ENCODE measurements at places on chromosomes 2 and 18.
A peak's percentile ranks its signal among the peaks of the same experiment; 100 is the strongest.

- DNase-seq: no peak
These were observed 3.0 kb downstream of the PIKFYVE start for GRCh38 chr2:208269091-208269490.

DNA sequence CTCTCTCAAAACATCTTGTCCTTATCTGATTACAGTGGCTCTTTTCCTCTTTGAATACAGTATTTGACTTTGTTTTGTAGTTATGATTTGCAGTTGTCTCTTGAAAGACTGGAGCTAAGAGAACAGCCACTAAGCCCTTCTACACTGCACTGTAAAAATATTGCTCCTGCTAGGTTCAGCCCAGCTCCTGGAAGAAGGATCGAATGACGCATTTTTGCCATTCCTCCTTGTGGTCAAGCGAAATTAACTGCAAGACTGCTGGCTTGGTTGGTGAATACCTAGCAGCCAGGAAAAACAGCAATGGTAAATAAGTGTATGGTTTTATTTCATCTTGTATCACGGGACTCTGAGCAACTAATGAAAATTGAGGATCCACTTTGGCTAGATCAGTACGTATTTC, 407.8 kb upstream of the CDH2 start:
- DNase-seq: no peak

DNA sequence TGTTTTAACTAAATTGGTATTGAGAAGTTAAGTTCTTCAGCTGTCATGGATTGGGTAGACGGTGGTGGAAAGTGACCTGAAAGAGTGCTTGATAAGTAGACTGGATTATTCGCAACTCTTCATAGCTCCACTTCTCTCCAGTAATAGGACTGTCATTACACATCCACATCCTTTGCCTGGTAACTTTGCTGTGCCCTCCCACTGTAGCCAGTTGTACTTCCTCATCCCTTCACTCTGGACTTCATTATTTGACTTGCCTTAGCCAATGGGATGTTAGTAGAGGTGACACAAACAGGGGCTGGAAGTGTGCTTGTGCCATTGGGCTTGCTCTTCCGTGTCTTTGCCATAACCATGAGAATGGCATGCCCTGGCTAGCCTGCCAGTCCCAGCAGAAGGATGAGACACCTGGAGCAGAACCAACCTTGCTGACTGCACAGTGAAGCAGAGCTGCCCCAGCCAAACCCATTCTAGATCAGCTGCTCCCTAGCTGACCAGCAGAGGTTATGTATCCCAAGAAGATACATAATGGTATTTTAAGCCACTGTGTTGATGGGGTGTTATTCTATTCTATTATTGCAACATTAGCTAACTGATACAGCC, 16.9 kb downstream of the QPCT start:
- no peak for DNase-seq

DNA sequence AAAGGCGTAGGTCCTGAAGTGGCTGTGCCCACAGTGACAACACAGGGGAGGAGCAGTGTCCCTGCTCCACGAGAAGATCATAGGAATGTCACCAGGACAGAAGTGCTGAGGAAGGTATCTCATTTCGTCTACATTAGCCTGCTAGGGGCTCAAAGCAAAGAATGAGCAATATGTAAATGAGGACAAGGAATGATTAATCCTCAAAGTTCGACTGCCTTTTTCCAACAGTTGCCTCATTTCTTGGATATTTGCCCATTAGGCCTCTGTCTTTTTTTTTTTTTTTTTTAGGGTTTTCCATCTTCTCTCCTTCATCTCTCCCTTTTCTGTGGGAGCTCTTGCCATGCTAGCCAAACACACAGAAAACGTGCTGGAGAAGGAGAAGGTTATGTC, 105.2 kb upstream of the ARHGAP28 start:
- DNase-seq: no peak

DNA sequence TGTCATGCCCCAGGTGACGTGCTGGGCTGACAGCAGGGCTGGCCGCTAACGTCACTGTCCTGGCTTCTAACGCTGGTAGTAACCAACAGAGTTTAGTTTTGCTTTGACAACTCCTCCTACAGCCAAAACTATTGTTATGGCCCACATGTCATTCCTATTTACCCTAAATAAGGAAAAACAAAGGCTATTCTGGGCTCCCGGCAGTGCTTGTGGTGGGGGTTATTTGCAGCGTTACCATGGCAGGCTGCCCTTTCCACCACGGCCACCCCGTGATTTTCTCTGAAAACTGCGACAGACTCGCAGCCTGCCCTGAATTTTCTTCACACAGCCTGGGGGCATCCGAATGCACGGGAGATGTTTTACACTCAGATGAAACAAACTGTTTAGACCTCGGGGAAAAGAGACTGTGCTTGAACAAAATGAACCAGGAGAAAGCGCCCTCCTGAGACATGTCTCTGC, 115.2 kb downstream of the FAM210A start:
- DNase-seq: peak; percentile 77

- DNase-seq: no peak
These were observed 121.6 kb downstream of the FAM210A start for GRCh38 chr18:13604786-13605185.

- no peak for DNase-seq
These were observed 27.2 kb upstream of the MFSD6 start for GRCh38 chr2:190380962-190381412.

DNA sequence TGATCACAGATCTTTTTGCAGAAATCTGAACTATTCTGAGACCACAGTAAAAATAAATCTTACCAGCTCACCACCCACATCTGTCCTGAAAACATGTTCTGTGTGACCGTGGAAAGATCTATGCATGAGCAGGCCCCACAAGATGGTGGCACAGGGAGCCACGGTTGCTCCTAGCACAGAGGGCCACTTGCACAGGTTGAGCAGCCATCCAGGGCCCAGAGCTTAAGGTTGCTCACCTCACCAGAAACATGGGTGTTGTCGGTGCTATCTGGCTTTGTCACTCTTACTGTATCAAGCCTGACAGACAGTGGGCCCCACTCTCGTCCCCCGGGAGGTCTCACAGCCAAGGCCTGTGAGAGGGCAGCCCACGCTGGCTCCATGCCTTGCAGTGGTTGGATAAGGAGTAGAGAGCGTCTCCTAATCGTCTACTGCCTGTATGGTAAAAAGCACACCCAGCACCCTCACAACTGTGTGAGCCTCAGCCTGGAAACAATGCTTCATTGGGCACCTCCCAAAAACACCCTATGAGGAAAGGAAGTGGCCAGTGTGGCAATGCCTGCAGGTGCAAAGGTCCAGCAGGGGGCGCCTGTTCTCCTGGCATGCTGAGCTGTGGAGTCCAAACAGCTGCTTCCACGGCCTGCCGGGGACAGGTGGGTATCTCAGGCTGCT, 19.6 kb downstream of the TUBB6 start:
- peak; percentile 91 for DNase-seq

GRCh38 chr18:51371929-51372328, 174.4 kb upstream of the MEX3C start:
- no peak for DNase-seq

DNA sequence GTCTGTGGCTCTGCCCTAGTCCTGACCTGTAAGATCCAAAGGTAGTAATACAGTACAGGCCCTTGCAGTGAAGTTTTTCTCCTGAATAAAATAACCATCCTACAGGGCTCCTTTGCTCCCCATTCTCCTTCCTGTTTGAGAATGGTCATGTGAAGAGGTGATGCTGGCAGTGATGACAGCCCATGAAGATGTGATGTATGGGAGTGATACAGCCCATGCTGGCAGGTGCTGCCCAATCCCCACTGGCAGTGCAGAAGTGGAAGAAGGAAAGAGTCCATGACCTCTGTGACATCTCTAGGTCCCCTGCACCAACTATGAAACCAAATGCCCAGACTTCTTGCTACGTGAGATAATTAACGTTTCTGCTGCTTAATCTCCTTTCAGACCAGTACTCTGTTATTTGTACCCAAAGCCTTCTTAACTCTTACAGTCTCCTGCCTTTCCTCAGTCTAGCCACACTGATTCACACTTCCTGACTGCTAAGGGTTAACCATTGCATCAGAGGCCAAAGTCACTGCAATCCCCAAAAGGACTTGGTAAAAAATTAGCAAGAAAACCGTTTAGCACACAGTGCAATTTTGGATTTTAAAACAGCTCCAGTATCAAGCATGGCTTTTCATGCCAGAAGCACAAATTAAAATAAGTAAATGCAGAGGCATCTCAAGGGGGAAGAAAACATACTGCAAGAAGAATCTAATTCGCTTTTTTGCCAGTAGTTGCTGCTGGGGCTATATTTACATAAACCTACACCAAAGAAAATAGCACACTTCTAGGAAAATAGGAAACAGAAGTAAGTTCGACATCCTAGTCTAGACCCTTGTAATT, 98.0 kb downstream of the STK39 start:
- no peak for DNase-seq

- no peak for DNase-seq
These were observed 3.8 kb downstream of the LRRFIP1 start for GRCh38 chr2:237631007-237631785.

DNA sequence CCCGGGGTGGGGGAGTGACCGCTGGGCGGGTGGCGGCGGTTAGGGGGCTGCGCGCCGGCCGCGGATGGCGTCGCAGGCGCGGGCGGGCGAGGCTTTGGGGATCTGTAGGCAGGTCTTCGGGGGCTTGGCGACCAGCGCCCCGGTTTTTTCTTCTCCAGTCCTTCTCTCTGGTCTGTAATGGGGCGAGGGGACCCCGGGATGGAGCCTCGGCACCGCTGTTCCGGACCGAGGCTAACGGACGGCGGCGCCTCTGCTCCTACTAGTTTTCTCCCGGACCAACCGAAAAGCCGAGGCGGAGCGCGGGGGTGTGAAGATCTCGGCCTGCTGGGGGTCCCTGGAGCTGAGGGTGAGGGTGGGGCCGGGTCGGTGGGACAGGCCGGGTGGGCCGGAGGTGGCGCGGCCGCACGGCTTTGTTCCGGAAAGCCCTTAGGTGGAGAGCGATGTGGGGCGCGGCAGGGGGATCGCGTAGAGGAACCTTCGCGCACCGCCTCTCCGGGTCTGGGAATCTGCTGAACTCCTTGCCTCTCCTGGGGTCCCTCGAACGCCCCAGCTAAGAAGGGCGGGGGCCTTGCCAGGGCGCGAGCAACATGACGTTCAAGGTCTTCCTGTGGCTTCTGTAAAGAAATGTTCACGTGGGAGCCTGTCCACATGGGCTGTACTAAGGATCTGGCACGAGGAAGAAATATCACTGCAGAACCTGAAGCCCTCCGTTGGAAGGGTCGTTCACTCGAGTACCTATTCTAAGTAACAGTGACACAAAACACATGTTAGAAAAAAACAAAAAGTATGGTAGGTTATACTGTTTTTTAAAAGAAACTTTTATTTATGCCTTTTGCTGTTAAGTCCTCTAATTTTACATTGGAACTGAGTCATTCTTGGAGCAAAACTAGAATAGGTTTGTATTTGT, 861 bp downstream of the SLC39A10 start:
- DNase-seq: peak; percentile 84

DNA sequence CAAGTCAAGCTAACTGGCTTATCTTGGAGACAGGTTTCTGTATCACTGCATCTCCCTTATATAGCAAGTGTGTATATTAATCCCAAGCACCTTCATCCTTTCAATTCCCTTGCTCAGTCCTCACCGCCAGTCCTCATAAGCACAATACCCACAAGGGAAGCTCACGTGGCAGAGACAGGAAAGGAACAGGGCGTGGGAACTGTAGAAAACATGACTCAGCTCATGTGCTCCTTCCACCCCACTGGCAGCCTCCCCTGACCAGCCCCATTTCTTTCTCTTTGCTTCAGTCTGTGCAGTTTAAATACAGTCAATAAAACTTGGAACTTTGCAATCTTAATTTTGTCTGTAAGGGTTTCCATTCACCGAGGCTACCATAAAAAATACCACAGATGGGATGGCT, 36.5 kb upstream of the CDH19 start:
- peak; percentile 52 for DNase-seq

DNA sequence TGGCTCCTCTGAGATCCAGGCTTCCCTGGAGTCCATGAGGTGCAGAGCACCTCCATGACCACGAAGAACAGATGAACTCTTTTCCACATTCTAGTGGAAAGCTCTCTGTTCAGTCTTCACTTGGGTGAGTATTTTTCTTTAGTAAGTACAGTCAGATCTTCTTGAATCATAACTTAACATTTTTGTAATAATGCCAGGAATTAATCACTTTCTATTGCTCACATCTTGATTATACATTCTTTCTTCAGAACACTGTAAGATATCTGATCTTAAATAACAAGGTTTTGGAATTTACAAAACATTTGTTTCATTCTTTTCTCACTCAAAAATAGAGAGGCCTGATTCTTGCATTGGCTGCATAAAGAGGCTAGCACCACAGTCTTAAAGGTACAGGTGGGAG, 45.4 kb upstream of the RND3 start:
- DNase-seq: no peak

DNA sequence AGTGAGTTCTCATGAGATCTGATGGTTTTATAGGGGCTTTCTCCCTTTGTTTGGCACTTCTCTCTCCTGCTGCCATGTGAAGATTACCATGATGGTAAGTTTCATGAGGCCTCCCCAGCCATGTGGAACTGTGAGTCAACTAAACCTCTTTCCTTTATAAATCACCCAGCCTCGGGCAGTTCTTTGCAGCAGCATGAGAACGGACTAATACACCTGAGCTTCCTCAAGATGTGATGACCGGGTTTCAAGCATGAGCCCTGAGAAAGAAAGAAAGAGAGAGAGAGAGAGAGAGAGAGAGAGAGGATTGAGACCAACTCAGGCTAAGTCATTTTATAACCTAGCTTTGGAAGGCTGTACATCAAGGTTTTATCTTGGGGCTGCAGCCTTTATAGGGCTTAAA, 167.7 kb upstream of the SERPINE2 start:
- no peak for DNase-seq

GRCh38 chr2:201969938-201970785, 63.5 kb upstream of the FZD7 start:
- DNase-seq: no peak

GRCh38 chr2:201464547-201464946, 13.0 kb downstream of the STRADB start:
- no peak for DNase-seq

DNA sequence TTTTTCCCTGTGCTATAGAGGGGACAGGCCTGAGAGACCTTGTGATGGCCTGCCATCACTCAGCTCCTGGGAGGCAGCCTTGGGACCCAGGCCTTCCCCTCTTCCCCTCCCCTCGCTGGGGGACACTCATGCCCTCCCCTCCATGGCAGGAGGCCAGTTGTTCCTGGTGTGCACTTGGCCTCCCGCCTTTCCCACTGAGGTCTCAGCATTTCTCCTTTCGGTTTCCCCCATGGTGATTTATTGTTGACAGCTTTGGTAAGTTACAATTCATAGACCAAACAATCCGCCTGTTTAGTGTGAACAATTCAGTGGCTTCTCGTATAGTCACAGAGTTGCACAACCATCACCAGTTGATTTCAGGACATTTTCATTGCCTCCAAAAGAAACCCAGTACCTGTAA, 10.2 kb upstream of the CNDP1 start:
- no peak for DNase-seq

DNA sequence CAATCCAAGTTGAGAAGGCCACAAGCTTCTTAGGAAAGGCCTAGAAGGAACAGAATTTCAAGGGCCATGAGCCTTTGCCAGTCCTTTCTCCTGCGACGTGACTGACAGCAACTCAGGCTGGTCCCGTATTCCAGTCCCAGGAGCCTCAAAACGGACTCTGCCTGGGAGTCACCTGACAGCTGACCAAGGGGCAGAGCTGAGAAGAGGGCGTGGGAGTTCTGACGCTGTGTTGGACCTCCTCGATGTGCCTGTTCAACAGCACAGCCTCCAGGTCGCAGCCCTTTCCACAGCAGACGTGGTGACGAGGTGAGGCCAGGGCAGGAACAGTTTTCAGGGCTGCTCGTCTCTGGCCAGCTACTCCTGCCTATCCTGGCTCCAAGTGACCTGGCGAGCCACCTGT, 37.6 kb downstream of the CENPO start:
- DNase-seq: no peak
